ENCODE measurements at places on chromosomes 4 and X.

DNA sequence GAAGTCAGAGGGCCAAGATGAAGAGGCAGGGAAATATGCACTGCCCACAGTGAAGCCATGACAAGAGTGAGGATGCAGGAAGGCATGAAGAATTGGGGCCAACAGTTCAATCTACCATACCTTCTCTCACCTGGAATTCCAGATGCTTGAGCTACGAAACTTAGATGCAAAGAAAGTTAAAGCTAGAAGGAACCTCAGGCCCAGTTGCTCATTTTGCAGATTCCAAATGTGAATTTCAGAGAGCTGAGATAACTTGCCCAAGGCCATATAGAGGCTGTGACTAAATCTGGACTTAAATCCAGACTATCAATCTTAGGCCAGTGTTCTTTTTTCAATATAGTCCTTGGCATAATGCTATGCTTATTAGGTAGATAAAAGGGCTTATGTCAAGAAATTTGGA, 92.7 kb downstream of the SRPX start:
- DNase-seq, result no peak

DNA sequence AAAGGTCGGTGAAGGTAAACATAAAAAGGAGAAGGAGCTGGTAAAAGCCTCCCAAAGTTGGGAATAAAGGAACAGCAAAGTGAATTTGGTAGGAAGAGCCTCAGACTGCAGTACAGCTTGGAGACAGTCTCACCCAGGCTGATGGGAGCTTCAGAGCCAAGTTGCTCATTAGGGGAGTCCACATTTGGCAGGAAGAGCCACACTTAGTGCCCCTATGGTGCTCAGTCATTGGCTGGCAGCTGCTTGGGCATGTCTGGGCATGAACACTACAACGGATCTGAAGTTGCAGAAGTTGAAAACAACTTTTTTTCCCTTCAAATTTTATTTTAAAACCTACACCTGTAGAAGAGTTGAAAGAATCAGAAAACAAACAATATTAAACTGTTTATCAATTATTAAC, 2497.3 kb downstream of the ARAP2 start:
- DNase-seq, result no peak

GRCh38 chr4:175807547-175807946, 4.5 kb downstream of the GPM6A start:
- no peak for DNase-seq

DNA sequence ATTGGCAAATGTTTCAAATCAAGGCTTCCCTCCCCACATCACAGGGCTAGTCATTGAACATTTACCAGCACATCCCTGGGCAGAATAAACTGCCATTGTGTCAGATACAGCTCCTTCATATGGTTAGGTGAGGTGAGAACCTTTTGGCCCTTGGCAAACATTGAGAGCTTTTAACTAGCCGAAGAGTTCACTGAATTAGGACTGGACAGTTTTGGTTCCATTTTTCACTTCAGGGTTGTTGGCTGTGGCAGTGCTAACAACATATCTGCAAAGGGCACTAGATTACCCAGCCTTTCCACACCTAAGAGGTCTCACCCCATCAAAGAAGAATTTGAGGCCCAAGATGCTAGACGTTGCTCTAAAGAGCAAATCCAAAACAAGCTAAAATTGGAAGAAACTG, 180.7 kb downstream of the GUCY2F start:
- DNase-seq, result no peak

- no peak for DNase-seq
These were observed 210.9 kb downstream of the FRMPD4 start for GRCh38 chrX:12349201-12349600.

DNA sequence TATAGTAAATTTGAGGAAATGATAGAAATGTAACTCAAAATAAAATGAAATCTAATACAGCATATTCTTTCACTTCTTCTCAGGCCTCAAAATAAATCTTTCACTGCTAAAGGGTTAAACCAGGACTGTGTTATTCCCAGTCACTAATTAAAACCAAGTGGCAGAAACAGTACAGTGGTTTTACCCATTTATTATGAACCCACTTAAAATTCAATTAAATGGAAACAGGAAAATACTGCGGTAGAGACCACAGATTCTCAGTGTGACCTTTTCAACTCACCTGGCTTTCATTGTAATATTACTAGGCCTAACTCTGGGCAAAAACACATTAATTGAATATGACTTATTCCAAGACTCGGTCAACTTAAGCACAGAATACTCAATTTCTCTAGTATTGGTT, 176.5 kb upstream of the DKK2 start:
- DNase-seq, result no peak

- no peak for DNase-seq
These were observed 52.5 kb downstream of the TRPC5OS start for GRCh38 chrX:111928456-111928855.

DNA sequence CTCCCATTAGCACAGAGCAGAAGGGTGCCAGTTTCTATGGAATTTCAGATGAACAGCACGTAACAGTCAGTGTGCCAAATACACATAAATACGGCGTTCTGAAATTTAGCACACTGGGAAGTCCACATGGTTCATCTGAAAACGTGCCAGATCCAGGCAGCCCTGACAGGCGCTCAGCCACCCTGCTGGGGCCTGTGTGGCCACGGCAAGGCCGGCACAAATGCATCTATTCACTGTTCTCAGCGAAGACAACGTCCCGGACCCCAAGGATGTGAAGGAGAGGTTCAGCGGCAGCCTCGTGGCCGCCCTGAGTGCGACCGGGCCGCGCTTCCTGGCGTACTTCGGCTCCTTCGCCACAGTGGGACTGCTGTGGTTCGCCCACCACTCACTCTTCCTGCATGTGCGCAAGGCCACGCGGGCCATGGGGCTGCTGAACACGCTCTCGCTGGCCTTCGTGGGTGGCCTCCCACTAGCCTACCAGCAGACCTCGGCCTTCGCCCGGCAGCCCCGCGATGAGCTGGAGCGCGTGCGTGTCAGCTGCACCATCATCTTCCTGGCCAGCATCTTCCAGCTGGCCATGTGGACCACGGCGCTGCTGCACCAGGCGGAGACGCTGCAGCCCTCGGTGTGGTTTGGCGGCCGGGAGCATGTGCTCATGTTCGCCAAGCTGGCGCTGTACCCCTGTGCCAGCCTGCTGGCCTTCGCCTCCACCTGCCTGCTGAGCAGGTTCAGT, 15.6 kb downstream of the DGKQ start:
- no peak for DNase-seq

DNA sequence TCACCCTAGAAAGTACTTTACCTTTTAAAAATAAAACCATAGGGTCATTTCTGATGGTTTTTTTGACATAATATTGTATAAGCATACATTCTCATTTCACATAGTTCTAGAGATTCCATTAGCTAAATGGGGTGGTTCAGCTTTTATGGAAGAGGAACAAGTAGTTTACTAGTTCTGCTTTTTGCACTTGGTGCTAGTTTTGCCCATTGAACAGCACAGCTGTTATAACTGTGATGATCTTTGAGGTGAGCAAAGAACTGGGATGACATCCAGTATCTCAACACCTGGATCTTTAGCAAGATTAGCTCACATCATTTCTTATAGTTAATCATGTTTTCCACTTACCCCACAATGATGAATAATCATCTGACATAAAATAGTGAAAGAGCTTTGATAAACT, 40.9 kb downstream of the MOB1B start:
- no peak for DNase-seq

- no peak for DNase-seq
These were observed 45.5 kb upstream of the RBPJ start for GRCh38 chr4:26275281-26275680.

DNA sequence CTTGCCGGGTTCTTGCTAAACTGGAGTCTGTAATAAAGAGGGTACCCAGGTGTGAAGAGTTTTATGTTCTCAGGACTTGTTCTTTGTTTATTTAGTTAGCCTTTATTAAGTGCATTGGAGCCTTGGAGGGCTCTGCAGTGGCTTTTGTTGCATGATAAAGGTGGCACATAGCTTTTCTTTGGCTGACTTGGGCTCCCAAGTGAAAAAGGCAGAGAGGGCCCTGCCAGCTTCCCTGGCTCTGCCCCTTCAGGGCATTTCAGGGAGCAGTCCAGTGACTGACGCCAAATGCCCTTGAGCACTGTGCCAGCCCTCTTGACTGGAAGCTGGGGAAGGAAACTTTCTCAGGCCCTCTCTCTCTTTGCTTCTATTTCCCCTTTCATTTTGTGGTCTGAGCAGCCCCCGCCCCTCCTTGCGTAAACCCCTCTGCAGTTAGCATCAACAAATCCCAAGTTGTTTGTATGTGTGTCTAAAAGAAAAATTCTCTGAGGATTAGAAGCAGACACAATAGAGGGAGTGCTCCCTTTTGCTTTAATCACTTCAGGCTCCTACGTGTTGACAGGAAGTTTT, 152.2 kb downstream of the NHS start:
- DNase-seq, result no peak

GRCh38 chrX:66150163-66150562, 13.9 kb upstream of the HEPH start:
- no peak for DNase-seq

- no peak for DNase-seq
These were observed 50.5 kb upstream of the PAGE1 start for GRCh38 chrX:49746306-49746705.

DNA sequence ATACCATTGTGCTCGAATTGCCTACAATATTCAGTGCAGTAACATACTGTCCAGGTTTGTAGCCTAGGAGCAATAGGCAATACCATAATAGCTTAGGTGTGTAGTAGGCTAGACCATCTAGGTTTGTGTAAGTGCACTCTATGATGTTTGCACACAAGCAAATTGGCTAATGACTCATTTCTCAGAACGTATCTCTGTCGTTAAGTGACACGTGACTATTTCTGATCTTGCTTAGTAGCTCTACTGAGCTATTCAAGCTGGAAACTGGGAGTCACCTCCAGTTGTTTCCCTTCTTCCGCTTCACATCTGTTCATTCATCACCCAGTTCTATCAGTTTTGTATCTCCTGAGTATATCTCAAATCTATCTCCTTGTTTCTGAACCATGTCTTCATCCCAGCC, 86.1 kb downstream of the HNRNPD start:
- DNase-seq, result no peak

DNA sequence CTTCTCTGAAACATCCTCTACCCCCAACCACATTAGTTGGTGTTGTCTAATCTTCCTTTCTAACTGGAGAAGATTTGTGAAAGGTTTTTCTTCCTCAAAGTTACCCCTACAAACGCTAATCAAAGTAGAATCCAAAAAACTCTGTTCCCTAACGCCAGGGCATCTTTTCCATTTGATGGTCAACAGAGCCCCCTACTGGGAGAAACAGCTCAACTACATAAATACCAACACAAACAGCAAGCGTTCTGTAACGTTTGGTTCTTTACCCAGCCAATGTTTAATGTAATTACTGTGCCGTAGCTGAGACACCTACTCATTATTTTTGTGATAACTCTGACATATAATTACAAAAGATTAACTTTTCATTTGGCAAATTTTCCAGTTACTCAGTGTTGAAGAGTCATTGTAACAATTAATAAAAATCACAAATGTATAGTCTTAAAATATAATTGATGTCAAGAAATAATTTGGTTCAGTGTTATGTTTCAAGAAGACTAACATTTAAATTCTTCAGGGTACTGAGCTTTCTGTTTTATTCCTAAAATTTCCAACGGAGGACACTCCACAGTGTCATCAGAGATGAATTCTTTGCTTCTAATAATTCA, 94.9 kb upstream of the TBC1D9 start:
- DNase-seq, result peak; percentile 47

GRCh38 chrX:15087747-15088146, 182.1 kb downstream of the ASB9 start:
- DNase-seq, result no peak

DNA sequence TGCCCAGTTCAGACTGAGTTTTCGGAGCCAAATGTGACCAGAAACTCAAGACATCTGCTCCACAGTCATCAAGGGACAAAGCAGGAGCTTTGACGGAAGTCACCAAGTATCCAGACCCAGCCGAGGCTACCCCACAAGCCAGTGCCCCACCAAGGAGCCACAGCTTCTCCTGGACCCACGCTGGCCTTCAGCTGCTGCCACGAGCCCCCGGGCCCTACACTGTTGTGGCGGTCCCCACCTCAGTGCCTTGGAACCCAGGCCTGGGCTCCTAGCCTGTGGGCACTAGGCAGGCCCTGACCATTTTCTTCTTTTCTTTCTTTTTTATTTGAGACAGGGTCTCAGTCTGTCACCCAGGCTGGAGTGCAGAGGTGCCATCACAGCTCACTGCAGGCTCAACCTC, 82.1 kb upstream of the NKX1-1 start:
- no peak for DNase-seq

DNA sequence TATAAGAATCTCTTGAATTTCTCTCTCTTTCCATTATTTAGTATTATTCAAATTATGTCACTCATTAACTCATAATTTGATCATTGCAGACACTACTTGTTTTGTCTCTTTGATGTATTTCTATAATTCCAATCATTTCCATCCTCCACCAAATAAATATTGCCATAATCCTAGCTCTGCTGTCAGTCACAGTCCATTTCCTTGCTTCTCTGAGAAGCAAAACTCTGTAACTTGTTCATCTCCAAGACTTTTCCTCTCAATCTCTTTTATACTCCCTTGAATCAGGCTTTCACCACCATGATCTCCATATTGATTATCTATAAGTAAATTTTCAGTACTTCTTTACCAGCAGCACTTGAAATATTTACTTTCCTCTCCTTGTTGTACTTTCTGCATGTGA, 135.9 kb downstream of the SCLT1 start:
- no peak for DNase-seq

- peak; percentile 63 for DNase-seq
These were observed at the start of gene ZNF518B for GRCh38 chr4:10457255-10457801. Gene ZNF518B, minus strand, starts transcription at chr4:10457426. Its CDS starts 11,098 bp downstream, at chr4:10446328.

DNA sequence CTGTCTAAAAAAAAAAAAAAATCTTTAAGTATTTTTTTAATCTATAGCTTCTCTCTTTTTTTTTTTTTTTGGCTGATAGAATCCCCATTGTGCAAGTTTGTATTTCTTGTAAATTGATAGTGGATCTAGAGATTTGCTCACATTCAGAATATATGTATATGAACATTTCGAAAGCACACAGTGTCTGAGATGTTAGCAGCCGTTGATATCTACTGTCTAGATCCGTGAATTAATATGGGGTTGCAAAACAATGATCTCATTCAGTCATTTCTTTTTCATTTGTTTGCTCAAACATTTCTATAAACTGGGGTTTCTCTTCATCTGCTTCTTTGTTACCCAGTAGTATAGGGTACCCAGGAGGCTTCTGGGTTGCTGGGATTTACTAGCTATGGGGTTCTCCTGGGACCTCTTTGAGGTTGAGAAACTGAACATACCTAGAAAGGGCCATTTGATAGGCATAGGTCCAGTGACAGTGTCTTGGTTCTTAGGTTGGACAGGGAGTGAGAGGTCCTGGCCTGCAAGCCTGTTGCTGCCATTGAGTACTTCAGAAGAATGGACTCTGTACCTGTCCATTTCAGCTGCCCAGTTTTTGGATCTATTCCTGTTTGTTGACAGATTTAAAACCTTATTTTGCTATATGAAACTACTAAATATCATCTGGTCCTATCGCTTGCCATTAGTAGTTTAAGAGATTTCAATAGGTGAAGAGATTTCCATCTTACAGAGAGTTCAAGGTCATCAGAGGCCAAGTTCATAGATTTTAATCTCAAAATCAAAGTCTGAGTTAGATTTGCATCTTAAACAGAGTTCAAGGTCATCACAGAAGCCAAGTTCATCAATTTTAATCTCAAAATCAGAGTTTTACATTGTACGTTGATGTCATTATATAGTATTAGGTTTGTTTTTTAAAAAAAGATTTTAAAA, 50.8 kb downstream of the WWC2 start:
- DNase-seq, result no peak

- DNase-seq, result no peak
These were observed 341.1 kb downstream of the IL15 start for GRCh38 chr4:141977433-141977832.

- no peak for DNase-seq
These were observed 35.2 kb upstream of the NAP1L5 start for GRCh38 chr4:88732714-88733368.
